ENCODE measurements at places on chromosomes 12 and 14. TPM values are rescaled to one million over a fixed set of nuclear protein-coding genes. Genes with fewer than 3 reads are reported as not detected.

NYNRIN gene
- total RNA-seq = 13.8 TPM

PMEL gene
- total RNA-seq = 0.81 TPM

VTI1B gene
- total RNA-seq = 37.6 TPM

LMNTD1 gene
- not detected for total RNA-seq

HSPB8 gene
- 1.1 TPM for total RNA-seq

NRXN3 gene
- 0.16 TPM for total RNA-seq
